Ovary (tissue), 10 donors: ENCODE measurements at places on chromosomes 11 and 22. TPM values are rescaled to one million over a fixed set of nuclear protein-coding genes. Genes with fewer than 3 reads are reported as not detected.

Gene CABP4
- polyA plus RNA-seq = 0.62 TPM

DNA sequence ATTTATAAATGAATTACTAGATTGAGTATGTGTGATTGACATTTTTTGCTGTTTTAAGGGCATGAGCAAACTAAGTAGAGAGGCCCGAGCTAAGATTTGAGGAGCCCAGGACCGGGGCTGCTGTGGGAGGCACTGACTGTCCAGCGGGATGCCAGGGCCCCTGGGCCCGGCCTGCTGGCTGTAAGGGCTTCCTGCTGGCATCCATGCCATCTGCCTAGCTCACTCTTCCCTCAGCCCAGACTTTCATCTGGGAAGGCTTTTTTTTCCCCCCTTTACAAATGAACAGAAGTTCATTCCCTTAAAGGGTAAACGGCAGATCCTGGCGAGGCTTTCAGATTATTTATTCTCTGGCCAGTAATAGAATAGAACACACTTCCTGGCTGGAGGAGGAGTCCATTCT, 16.0 kb upstream of the TP53I11 start:
- H3K27me3 ChIP-seq = no peaks in the 10 kb centered on the region
- H3K36me3 ChIP-seq = no peaks in the 10 kb centered on the region
- H3K27ac ChIP-seq = no peak overlapping the region
- H3K4me3 ChIP-seq = no peak overlapping the region
- DNase-seq = no peak

GRCh38 chr11:11860103-11860979, 18.6 kb downstream of the USP47 start:
- peaks cover 2% of the 10 kb centered on the region for H3K4me1 ChIP-seq
- no peaks in the 10 kb centered on the region for H3K27me3 ChIP-seq
- H3K36me3 ChIP-seq = no peaks in the 10 kb centered on the region
- no peak overlapping the region for H3K4me3 ChIP-seq
- no peak for DNase-seq

Gene CDC42BPG
- 0.35 TPM for polyA plus RNA-seq

Gene PRG3
- polyA plus RNA-seq = not detected

DNA sequence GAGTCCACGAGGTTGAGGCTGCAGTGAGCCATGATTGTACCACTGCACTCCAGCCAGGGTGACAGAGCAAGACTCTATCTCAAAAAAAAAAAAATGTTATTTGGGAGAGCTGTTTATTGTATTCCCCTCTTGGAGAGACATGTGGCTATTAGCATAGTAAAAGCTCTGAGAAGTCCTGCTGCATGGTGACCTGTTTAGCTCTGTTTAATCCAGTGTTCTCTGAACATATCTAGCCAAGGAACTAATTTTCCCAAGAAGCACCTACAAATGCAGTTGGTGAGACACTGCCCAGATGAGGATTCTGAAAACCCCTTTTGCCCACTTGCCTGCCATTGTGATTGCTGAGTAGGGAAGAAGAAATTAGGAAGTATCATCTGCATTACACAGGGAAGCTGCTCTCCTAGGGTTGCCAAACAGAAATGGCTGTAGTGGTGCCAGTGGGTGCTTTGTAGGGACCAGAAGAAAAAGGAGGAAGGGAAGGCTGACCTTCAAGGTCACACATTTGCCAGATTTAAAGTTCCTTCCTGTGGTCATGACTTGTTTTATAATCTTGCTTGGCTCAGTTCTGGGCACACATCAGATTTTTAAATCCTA, 15.7 kb downstream of the TIMP3 start:
- no peak overlapping the region for H3K27ac ChIP-seq
- H3K36me3 ChIP-seq = no peaks in the 10 kb centered on the region
- no peaks in the 10 kb centered on the region for H3K27me3 ChIP-seq
